Fibroblast of villous mesenchyme (primary cell): ENCODE measurements at places on chromosomes 7 and 10.
A peak's percentile ranks its signal among the peaks of the same experiment; 100 is the strongest.

GRCh38 chr10:80275135-80275498 lies 14.3 kb downstream of the MAT1A start:
- DNase-seq: no peak

DNA sequence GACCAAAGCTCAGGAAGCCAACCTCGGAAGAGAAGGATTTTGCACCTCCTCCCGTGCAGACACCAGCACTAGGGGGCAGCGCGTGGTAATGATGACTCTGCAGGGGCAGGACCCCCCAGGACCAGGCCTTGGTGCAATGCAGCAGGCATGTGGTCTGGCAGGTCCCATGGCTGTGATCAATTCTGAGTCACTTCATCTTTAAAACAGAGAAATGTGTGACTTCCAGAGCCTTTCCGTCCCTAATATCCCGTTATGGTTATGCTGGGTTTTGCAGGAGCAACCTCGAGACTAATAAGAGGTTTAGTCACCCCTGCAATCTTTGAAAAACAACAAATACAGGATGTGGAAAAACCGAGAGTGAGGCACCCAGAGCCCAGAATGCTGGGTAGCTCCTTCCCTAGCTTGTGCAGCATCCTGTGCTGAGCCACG lies 30.2 kb upstream of the GJD4 start:
- DNase-seq: peak; percentile 12

- no peak for DNase-seq
These were observed 221.7 kb downstream of the CDK14 start for GRCh38 chr7:90817846-90818245.

DNA sequence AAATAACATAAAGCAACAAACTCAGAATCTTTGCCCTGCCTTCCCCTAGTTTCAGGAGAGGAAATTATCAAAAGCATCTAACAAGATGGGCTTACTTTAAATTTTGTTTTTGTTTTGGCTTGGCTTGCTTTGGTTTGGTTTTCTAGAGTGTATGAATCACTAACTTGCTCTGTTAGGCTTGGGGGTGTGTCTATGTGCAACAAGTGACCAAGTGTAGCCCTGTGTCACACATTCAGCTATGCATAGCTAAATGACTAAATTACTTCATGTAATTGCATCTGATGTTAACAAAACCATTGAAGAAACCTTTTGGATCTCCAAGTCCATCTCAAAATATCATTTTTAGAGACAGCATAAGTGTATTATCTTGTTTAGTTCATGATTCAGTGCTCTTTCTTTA lies 251.0 kb downstream of the TFEC start:
- peak; percentile 14 for DNase-seq

DNA sequence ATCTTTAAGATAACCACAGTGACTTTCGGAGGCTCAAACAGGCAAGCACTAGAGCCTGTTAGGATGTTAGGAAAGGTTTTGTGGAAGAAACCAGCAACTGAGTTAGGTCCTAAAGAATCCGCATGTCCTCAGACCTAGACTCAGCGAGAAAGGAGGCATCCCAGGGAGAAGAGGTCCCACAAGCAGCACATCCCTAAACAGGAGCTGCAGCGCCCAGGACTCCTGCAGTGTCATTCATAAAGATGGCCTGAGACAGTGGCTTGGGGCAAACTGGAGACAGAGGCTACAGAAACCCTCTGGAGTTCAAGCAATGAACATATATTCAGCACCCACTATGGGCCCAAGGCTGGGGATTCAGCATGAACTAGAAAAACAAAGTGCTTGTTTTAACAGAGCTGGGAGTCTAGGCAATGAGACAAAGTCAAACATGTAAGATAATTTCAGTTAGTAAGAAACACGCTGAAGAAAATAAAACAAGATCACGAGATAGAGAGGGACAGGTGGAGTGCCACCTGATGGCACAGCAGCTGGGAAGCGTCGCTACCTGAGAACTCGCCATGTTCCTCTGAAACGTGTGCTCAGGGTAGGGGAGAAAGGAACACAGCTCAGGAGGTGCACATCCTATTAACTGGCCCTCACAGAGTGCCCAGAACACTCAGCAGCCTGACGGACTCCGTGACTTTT lies 48.1 kb downstream of the PARD3 start:
- no peak for DNase-seq

DNA sequence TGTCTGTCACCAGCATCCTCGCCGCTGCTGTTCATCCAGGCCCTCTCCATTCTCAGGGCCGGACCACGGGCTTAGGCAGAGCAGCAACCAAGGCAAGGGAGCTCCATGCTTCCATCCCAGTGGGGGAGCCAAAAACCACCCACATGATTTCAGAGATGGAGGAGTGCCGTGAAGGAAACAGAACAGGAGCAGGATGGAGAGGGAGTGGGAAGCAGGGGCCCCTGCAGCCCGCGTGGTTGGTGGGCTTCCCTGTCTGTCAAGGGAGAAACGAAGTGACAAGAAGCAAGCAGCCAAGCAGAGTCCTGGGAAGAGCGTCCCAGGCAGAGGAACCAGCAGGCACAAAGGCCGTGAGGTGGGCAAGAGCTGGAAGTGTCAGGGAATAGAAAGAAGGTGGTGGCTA lies 95.7 kb downstream of the SLIT1 start:
- DNase-seq: no peak

- DNase-seq: peak; percentile 20
These were observed 1.5 kb downstream of the ENTPD7 start for GRCh38 chr10:99660662-99661376.

DNA sequence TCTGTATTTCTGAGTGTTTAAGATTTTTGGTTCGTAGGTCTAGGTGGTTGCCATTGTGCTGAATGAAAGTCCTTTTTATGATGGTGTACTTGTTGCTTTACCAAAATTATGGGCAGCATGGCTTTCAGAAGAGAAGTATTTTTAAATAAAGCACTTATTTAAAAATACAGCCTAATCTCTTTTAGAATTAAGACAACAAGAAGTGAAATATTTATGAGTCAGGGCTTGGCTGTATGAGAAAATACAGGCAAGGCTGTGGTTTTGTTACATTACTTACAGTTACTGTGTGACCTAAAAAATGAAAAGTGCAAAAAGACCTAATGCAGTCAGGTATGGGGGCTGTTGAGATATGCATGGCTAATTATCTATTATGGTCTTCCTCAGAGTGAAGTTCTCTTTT lies 185.2 kb upstream of the PPP1R3A start:
- DNase-seq: no peak

DNA sequence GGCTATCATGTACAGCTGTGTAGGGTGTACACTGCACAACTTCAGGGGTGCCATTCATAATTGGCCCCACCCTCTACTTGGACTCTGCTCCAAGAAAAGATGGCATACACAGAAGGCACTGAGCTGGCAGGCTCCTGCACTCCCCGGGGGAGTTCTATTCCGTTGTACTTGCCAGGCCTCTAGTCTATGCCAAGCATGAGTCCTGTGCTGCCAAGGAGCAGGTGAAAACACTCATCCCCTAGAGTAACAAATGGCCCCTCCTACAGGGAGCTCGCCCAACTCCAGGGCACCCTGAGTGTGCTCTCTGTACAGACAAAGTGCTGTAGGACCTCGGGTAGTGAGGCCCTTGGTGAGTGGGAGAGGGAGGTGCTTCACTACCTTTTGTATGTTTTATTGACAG lies 127.2 kb downstream of the SLIT1 start:
- DNase-seq: no peak

DNA sequence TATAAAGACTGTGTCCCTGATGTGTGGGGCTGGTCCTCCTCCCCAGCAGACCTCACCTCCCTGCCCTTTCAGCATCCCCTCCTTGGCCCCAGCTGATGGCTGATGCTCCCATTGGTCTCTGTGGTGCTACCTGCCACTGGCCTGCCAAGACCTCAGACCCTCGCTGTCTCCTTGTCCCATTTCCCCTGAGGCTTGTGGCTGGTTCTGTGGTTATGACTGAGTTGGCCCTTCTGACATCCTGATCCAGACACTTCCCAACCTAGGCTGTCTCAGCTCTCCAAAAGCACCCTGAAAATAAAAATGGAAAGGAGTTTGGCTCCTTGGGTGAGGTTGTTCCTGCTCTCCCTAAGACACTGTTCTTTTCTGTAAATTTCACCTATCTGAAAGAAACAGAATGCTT lies 214.2 kb downstream of the RPS24 start:
- DNase-seq: no peak

- DNase-seq: no peak
These were observed 229.8 kb upstream of the NPY start for GRCh38 chr7:24054236-24054635.

- DNase-seq: no peak
These were observed 83.4 kb downstream of the PRKAG2 start for GRCh38 chr7:151793531-151793951.

GRCh38 chr10:120897343-120897742 lies 46.2 kb downstream of the WDR11 start:
- DNase-seq: peak; percentile 23

DNA sequence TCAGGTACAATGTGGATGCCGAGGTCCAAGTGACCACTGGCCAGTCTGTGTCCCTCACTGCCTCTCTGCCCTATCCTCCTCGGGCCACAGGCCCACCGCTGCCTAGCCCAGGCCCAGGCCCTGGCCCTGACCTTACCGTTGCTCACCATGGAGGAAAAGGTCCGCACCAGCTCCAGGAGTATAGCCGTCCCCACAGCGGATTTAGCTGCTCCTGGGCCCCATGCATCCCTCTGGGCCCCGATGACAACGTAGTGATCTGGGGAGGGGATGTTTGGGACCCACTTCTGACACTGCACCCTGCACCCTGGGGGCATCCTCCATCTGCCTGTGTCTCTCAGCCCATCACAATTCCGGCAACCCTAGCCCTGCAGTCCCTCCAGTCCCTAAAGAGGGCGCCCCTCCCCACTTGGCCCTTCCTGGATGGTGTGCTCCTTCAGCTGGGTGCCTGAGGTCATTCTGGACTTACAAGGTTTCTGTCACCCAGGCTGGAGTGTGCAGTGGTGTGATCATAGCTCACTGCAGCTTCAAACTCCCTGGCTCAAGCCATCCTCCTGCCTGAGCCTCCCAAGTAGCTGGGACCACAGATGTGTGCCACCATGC lies 12.1 kb downstream of the TFR2 start:
- peak; percentile 25 for DNase-seq

GRCh38 chr10:131926743-131927595 lies 26.2 kb downstream of the PPP2R2D start:
- DNase-seq: no peak

- no peak for DNase-seq
These were observed 33.3 kb downstream of the GNA12 start for GRCh38 chr7:2810682-2811415.

DNA sequence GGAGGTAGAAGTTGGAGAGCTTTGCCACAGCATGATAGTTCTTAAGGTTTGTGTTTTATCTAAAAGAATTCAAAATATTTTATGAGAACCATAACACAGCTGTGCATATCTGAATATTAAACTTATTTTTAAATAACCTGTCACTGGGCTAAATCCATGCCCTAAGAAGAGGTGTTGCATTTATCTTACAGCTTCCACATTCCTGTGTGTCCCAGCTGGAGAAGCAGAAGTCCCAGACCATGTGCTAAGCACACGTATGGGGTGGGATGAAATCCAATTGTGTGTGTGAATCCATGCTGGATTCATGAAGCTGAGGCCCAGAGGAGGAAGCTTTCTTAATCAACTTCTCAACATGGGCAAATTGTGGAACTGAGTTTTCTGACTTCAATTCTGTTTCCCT lies 121.5 kb downstream of the PKD1L1 start:
- peak; percentile 44 for DNase-seq

DNA sequence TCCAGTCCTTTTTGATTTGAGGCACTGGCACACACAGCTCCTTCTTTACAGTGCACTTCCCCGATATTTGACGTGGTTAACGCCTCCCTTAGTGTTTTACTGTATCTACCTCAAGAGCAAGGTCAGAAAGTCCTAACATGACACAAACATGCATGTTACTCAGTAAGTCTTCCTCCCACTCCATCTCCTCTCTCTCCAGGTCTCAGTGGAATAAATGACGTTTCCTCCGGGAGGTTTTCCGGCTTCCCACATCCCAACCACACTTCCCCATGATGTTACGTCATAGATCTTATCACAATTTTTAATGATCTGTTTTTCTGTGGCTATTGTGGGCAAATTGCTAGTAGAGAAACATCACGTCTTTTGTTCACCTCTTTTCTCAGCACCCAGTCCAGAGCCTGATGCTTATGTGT lies 165.7 kb downstream of the PTPN20 start:
- DNase-seq: peak; percentile 8

- DNase-seq: no peak
These were observed 37.6 kb upstream of the MYL10 start for GRCh38 chr7:101666741-101667140.

DNA sequence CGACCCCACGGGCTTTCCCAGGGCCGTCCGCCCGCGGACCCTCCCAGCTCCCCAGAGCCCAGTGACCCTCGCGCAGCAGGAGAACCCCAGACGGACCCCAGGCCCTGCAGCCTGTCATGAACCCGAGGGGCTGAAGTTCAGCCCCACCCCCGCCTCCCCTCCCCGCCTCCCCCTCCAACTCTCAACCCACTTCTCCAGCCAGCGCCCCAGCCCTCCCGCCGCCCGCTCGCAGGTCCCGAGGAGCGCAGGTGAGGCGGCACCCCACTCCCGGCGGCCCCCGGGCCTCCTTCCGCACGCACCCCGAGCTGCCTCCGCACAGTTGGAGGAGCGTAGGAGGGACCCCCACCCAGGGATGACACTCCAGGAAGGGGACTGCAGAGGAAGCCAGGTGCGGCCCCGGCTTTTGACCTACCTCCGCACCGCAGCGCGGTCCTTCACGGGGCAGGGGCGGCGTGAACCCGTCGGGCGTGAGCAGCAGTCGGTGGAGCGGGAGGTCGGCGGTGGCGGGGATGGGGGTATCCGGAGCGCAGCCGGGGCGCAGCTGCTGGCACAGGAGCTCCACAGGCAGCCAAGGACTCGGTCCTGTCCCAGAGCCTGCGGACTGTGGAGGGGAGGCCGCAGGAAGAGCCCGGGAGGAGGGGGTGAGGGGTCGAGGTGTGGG lies at the start of gene TMEM176A:
TMEM176A (plus strand) TSS at position 189 of the 661 bp plus-strand sequence. CDS start 782 bp downstream, outside the sequence.
- no peak for DNase-seq

- no peak for DNase-seq
These were observed 8.0 kb upstream of the PWWP2B start for GRCh38 chr10:132388891-132389432.

GRCh38 chr7:128030654-128031611 lies at the start of gene LRRC4:
Gene LRRC4 (minus strand): TSS chr7:128031437. CDS start chr7:128030640, 797 bp downstream.
- peak; percentile 52 for DNase-seq

GRCh38 chr10:118732245-118733165 lies 22.3 kb downstream of the CACUL1 start:
- DNase-seq: peak; percentile 26
